ENCODE measurements at places on chromosomes 13 and 19.

- no peak for DNase-seq
Measured at GRCh38 chr19:45160870-45161737, at the start of gene NKPD1. NKPD1 (minus strand) TSS chr19:45160982; CDS start chr19:45160150, 832 bp downstream.

GRCh38 chr19:4057931-4058692, 8.6 kb downstream of the ZBTB7A start:
- DNase-seq = no peak

GRCh38 chr19:17020823-17021222, 5.8 kb downstream of the CPAMD8 start:
- no peak for DNase-seq

DNA sequence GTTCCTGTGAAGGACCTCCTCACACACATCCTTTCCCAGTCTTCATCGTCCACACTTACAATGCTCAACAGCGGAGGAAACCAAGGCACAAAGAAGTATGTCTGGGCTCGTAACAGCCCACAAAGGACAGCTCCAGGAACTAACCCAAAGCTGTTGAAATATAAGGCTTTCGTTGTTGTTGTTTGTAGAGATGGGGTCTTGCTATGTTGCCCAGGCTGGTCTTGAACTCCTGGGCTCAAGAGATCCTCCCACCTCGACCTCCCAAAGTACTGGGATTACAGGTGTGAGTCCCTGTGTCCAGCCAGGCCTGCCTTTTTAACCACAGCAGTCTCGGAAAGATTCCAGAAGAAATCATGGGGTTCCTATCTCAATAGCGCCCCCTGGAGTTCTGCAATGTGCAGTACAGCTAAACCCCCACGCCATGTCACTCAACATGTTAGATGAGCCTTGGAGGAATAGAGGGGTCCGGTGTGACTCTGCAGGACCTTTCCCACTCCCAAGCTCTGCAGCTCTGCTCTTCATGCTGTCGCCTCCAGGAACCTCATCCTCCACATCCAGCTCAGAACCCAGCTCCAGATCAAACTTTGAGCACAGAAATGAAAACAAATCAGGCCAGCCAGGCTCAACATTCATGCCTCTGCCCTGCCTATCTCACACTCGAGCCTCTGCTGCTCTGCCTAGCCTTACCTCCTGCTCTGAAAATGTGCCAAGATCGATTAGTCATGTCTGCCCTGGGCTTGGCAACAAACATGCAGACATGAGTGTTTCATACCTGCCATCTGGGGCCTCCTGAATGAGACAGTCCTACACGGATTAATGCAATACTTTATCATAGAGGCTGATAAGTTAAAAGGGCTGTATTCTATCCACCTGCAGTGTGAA, 7.5 kb downstream of the PLA2G4C start:
- DNase-seq = peak; percentile 37

DNA sequence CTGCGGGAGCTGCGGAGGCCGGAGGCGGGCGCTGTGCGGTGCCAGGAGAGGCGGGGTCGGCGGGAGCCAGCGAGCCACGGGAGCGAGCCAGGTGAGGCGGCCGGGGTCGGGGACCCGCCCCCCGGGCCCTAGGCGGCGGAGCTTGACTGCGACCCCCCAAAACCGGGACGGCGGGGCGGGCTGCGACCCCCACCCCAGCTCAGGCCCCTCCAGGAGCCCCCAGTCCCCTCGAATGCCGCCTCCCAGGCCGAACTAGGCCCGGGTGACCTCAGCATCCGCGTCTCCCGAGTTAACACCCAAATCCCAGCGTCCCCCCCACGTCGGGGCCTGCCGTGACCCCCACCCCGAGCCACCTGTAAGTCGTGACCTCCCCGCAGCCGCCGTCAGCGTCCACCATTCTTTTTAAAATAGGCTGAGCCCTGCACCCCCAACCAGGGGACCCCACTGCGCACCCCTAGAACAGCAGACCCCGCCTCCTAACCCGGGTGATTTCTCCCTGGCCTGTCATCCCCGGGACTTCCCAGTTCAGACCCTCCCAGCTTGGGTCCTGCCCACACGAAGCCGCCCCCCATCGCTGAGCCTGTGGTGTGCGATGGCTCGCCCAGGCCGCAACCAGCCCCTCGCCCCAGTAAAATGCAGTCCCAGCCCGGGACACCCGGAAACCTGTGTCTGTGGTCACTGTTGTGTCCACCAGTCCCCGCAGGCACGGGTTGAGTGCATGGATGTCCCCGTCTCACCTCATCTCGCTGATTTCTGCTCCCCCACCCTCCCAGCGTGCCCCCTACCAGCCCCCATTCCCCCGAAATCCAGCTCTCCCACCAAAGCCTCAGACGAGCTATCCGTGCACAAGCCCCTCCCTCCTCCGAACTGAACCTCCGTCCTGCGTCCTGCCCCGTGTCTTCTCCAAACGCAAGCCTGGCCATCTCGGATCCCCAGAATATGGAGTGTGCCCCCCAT, 551 bp downstream of the FZR1 start:
- peak; percentile 59 for DNase-seq

GRCh38 chr19:35380450-35381124, 9.7 kb downstream of the GPR42 start:
- DNase-seq = no peak

- no peak for DNase-seq
Measured at GRCh38 chr13:73900591-73900990, 233.6 kb downstream of the KLF12 start.

GRCh38 chr19:48330012-48330681, 4.8 kb downstream of the EMP3 start:
- DNase-seq = peak; percentile 92

GRCh38 chr13:84265257-84265764, 383.0 kb upstream of the SLITRK1 start:
- no peak for DNase-seq

GRCh38 chr13:109000207-109000606, 370.8 kb downstream of the MYO16 start:
- no peak for DNase-seq

DNA sequence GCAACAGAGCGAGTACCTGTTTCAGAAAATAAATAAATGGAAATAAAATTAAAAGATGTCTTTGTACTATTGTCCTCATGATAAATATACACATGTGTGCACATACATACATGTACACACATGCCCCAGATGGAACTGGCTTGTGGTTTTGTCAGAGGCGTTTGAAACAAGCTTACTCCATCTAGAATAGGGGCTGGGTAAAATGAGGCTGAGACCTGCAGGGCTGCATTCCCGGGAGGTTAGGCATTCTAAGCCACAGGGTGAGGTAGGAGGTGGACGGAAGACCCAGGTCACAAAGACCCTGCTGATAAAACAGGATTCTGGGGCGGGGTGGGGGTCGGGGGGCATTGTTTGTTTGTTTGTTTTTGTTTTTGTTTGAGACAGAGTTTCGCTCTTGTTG, 8.1 kb upstream of the SIN3B start:
- DNase-seq = no peak

GRCh38 chr19:3589439-3589838, 4.2 kb downstream of the GIPC3 start:
- no peak for DNase-seq

- peak; percentile 88 for DNase-seq
Measured at GRCh38 chr19:42129399-42130253, 2.6 kb downstream of the POU2F2 start.

DNA sequence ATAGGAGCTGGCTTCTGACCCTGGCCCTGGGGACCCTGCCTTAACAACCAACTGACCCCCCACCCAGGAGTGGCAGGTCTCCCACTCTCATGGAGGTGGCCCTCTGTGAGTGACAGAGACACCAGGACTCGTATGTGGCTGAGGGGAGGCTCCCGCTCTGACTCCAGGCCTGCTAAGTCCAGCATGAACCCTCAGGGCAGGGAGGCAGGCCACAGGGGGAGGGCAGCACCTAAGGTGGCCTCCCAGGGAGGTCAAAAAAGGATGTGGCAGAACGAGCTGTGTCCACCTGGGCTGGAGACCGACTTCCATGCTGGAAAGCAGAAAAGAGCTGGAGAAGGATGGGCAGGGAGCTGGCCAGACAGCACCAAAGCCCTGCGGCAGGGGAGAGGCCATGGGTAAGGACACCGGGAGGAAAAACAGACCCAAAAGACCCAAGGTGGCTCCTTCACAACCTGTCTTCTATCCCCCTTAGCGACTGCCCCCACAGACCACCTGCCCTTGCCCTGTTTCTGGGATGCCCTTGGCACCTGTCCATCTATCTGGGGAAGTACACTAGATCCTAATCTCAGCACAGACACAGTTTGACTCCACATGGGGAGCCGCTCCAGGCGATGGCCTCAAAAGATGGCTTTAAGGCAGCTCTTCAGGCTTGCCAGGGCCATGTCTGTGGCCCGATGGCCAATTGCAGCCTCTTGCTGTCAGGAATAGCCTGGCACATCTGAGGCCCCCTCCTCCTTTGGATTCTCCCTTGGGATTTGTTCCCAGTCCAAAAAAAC, 10.5 kb upstream of the SLC35E1 start:
- no peak for DNase-seq

GRCh38 chr19:36986601-36987000, 70.5 kb downstream of the ZNF568 start:
- no peak for DNase-seq

GRCh38 chr13:41312176-41312500, 1.1 kb downstream of the NAA16 start:
- DNase-seq = no peak

DNA sequence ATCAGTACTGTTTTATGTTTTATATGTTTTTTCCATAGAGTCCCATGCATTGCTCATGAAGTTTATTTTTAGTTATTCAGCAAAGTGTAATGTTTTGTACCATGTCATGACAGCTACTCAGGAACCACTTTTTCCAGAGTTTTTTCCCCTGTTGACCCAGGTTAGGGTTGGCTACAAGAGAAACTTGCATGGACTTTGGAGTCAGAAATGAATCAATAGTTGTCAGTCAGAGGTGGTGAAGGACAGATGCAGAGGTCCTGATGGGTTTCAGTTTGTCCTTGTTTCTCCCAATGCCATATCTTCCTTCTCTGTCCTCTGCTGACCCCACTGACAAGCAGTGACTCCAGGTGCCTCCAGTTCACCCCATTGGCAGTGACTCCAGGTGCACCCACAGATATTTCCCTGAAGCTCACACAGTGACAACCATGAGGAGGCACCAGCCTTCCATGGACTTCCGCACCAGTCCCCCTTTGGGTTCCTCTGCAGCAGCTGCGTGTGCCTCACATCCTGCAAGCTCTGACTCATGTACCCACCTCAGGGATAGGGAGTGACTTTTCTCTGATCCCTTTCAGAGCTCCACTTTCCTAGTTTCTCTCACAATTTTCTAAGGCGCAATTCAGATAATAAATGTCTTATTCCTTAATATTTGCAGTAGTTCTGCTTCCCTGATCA, 92.1 kb downstream of the AKAP11 start:
- no peak for DNase-seq

GRCh38 chr13:40494946-40495620, 171.4 kb downstream of the FOXO1 start:
- DNase-seq = no peak

DNA sequence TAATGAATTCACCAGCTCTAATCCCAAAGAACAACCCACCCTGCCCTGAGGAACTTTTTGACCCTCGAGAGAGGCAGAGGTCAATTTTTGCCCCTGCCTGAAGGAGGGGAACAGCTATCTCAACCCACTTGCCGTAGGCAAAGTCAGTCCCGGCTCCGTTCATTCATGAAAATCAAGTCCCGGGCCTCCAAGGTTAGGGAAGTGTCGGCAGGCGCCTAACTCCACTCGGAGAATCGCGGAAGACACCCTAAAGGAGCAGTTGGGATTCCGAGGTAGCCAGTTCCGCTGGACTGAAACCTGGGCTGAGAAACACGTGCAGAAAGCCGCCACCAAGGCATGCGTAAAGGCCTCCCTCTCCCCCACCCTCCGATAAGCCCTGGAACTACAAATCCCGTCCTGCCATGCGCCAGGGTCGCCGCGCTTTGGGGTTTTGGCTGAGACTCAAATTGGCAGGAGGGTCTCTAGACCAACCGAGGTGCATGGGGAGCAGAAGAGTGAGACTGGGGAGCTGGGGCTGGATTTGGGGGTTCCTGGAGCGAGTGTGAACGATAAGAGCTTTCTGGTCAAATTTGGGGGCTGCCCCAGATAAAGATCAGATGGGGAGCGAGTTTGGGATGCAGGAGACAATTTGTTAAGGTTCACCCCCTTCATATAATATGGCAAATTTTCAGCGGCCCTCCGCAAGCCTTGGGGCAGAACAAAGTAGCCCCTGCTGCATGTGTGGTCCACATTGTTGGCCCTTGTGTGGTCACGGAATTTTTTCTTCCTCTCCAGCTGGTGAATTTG, at the start of gene TNPO2:
TNPO2 (minus strand) TSS at position 292 of the 786 bp plus-strand sequence. CDS start 2,955 bp downstream, outside the sequence.
- DNase-seq = peak; percentile 76

DNA sequence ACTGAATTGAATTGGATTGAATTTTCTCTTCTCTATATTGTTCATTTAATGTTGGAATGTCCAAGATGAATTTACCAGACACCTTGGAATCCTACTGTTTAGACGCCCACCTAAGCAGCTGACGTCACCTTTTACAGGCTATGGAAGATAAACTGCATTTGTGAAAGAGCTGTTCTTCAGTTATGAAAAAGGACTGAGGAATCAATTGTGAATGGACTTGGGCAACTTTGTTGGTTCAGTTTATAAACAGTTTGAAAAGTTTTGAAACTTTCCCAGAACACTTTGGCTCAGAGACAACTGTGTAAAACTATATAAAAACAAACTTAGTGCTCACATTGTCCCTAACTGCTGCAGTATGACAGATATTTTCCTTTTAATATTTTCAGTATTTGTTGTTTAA, 590.8 kb upstream of the SPRY2 start:
- no peak for DNase-seq

GRCh38 chr13:74367193-74367592, 233.0 kb upstream of the KLF12 start:
- DNase-seq = no peak

- no peak for DNase-seq
Measured at GRCh38 chr13:100506154-100506553, 82.4 kb downstream of the GGACT start.

DNA sequence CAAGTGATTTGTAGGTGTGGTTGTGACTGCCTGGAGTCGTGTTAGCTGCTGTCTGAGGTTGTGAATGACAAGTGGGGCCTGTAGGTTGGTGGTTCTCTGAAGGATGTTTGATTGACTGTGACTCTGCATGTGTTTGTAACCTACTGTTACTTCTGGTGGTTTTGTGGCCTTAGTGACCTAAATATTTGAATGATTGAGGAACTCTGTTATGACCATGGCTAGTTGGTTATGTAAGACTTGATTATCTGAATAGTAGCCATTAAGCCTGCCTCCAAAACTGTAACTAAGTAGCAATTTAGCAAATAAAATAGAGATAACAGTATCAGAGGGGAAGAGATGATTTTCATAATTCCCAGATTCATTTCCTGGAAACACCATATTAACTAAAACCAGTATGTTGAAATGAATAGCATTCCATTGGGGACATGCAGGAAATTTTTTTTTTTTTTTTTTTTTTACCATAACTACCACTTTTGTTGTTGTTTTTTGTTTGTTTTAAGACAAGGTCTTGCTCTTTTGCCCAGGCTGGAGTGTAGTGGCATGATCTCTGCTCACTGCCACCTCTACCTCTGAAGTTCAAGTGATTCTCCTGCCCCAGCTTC, 865 bp downstream of the ZNF382 start:
- no peak for DNase-seq

GRCh38 chr19:57776764-57777296, 7.4 kb downstream of the ZNF586 start:
- no peak for DNase-seq

- DNase-seq = no peak
Measured at GRCh38 chr13:50326271-50326670, 311.0 kb downstream of the KCNRG start.

- no peak for DNase-seq
Measured at GRCh38 chr13:109500146-109500773, 286.1 kb downstream of the IRS2 start.

GRCh38 chr19:35267353-35267817, 1.4 kb upstream of the USF2 start:
- no peak for DNase-seq
